ENCODE measurements at places on chromosomes 2 and 18. TPM values are rescaled to one million over a fixed set of nuclear protein-coding genes. Genes with fewer than 3 reads are reported as not detected.
A peak's percentile ranks its signal among the peaks of the same experiment; 100 is the strongest.

G6PC2 gene
- not detected for total RNA-seq

COBLL1 gene
- 53.5 TPM for total RNA-seq

NIFK gene
- 67.3 TPM for total RNA-seq

DNA sequence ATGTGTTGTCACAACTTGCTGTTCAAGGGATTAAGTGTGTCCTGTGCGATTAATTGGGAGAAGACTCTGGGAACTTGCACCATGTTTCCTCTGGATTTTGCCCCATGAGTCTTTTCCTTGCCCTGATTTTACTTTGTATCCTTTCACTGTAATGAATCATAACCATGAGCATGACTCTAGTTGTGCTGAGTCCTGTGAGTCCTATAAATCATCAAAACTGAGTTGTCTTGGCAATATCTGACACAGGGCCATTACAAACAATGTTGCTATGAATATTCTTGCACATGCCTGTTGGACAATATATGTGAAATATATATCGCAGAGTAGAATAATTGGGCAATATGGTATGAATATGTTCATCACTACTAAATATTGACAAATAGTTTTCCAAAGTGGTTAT lies 56.5 kb upstream of the COL5A2 start:
- H3K27ac ChIP-seq, result no peak overlapping the region
- H3K4me1 ChIP-seq, result no peaks in the 10 kb centered on the region
- no peak for DNase-seq
- no peaks in the 10 kb centered on the region for H3K36me3 ChIP-seq
- H3K27me3 ChIP-seq, result no peaks in the 10 kb centered on the region

- H3K27ac ChIP-seq, result peak overlapping the region; percentile 74
- H3K36me3 ChIP-seq, result no peaks in the 10 kb centered on the region
- H3K4me1 ChIP-seq, result peaks cover 20% of the 10 kb centered on the region
- DNase-seq, result no peak
- no peak overlapping the region for H3K4me3 ChIP-seq
Measured at GRCh38 chr2:30421026-30421603, 25.9 kb upstream of the LCLAT1 start.

GRCh38 chr18:60044290-60045006 lies 144.7 kb downstream of the PMAIP1 start:
- no peak for DNase-seq
- H3K4me1 ChIP-seq, result no peaks in the 10 kb centered on the region
- H3K36me3 ChIP-seq, result no peaks in the 10 kb centered on the region
- H3K27me3 ChIP-seq, result no peaks in the 10 kb centered on the region

GRCh38 chr2:30800159-30800558 lies 7.1 kb downstream of the CAPN13 start:
- H3K4me1 ChIP-seq, result no peaks in the 10 kb centered on the region
- DNase-seq, result no peak
- no peaks in the 10 kb centered on the region for H3K27me3 ChIP-seq
- no peak overlapping the region for H3K4me3 ChIP-seq

GRCh38 chr2:60886991-60887390 lies 5.6 kb downstream of the REL start:
- no peaks in the 10 kb centered on the region for H3K27me3 ChIP-seq
- H3K4me1 ChIP-seq, result peaks cover 3% of the 10 kb centered on the region
- H3K27ac ChIP-seq, result no peak overlapping the region
- H3K36me3 ChIP-seq, result no peaks in the 10 kb centered on the region
- DNase-seq, result no peak

GRCh38 chr2:117834992-117835391 lies 20.5 kb downstream of the DDX18 start:
- no peak for DNase-seq
- H3K27ac ChIP-seq, result no peak overlapping the region
- peaks cover 2% of the 10 kb centered on the region for H3K4me1 ChIP-seq
- no peaks in the 10 kb centered on the region for H3K36me3 ChIP-seq
- no peak overlapping the region for H3K4me3 ChIP-seq

GRCh38 chr2:135916207-135916606 lies 40.0 kb upstream of the MCM6 start:
- no peak overlapping the region for H3K27ac ChIP-seq
- no peak overlapping the region for H3K4me3 ChIP-seq
- H3K27me3 ChIP-seq, result no peaks in the 10 kb centered on the region

GRCh38 chr2:157822993-157823392 lies 53.1 kb downstream of the ACVR1 start:
- H3K4me3 ChIP-seq, result no peak overlapping the region
- no peaks in the 10 kb centered on the region for H3K36me3 ChIP-seq
- peaks cover 8% of the 10 kb centered on the region for H3K4me1 ChIP-seq
- DNase-seq, result no peak
- no peaks in the 10 kb centered on the region for H3K27me3 ChIP-seq

DNA sequence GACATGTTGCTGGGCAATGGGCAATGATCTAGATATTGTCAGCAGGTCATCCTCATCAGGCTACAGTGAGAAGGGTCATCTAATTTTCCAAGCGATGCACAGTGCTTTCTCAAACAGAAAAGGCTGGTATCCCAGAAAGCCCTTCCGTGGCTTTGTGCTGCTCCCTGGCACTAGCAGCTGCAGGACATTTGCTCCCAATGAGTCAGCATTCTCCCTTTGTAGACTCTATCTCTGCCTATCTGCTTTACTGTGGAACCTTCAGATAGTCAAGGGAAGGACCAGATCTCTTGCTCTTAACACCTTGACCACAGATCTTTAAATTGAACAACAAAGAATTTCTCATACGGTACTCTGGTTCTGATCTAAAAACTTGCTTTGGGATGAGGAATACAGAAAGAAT lies 101.4 kb downstream of the CDH2 start:
- DNase-seq, result no peak
- H3K4me1 ChIP-seq, result peaks cover 2% of the 10 kb centered on the region
- no peak overlapping the region for H3K4me3 ChIP-seq
- no peak overlapping the region for H3K27ac ChIP-seq
- no peaks in the 10 kb centered on the region for H3K27me3 ChIP-seq

GRCh38 chr18:24080861-24081260 lies 58.0 kb upstream of the CABYR start:
- H3K4me1 ChIP-seq, result peaks cover 5% of the 10 kb centered on the region
- no peak overlapping the region for H3K4me3 ChIP-seq
- DNase-seq, result no peak
- no peaks in the 10 kb centered on the region for H3K27me3 ChIP-seq
- no peaks in the 10 kb centered on the region for H3K36me3 ChIP-seq
- no peak overlapping the region for H3K27ac ChIP-seq
